Muscle of leg (tissue), 16 donors: ENCODE measurements at places on chromosomes 6 and 20. TPM values are rescaled to one million over a fixed set of nuclear protein-coding genes. Genes with fewer than 3 reads are reported as not detected.
A peak's percentile ranks its signal among the peaks of the same experiment; 100 is the strongest.

Gene VSX1
- not detected for total RNA-seq

Gene PROKR2
- not detected for total RNA-seq

Gene RIPPLY2
- not detected for total RNA-seq

Gene SLC22A1
- 1.2 TPM for total RNA-seq

Gene XKR7
- 0.04 TPM for total RNA-seq

Gene PLAGL1
- total RNA-seq: 105 TPM

Gene PI16
- 65.7 TPM for total RNA-seq

Gene TMEM14C
- total RNA-seq: 97.0 TPM

Gene C6orf141
- total RNA-seq: 1.7 TPM

Gene PSORS1C2
- total RNA-seq: not detected

Gene MROH8
- 4.5 TPM for total RNA-seq

Gene SYCP2L
- total RNA-seq: 2.6 TPM

Gene PPP1R14C
- total RNA-seq: 30.2 TPM

Gene DDX39B
- 354 TPM for total RNA-seq

Gene GSS
- 29.1 TPM for total RNA-seq

Gene BTNL2
- not detected for total RNA-seq

Gene PGBD1
- total RNA-seq: 6.3 TPM

Gene FOXO3
- total RNA-seq: 21.8 TPM

DNA sequence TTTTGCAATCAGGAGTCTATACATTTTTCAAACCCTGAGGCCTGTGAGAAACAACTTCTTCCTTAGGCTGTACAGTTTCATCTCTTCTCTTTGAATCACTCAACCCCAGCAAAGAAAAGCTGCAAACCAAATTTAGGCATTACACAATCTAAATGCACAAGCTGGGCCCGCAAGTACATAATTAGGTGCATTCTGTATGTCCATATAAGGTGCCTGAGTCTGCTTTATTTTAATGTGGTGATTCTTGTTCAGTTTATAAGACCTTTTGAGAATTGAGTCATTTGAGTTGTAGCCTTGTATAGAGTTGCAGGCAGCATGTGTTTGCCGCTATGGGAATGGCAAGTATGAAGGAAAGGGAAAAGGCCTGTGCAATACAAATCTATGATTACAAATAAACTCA lies 709.6 kb upstream of the MARCKS start:
- peak; percentile 22 for DNase-seq

GRCh38 chr20:3307078-3307477 lies 68.1 kb upstream of the SLC4A11 start:
- peak; percentile 38 for DNase-seq

- DNase-seq: no peak
These were observed 98.1 kb downstream of the RALGAPA2 start for GRCh38 chr20:20614391-20614790.

DNA sequence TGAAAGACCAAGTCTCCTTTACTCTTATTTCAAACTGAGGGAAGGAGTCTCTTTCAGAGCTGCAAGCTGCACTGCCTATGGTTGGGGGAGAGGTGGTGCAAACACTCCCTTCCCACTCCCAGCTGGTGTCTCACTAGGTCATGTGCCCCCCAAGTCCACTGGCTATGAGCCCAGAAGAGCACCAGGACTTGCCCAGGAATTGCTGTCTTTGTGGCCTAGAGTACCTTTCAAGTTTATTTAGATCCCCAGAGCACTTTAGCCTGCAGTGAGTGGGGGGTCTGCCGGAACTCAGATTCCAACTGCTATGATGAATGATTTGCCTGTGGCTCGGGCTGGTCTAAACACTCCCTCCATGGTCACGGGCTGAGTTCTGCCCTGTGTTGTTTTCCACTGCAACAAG lies 192.6 kb upstream of the CITED2 start:
- DNase-seq: no peak

GRCh38 chr20:63941282-63942081 lies 14.7 kb downstream of the UCKL1 start:
- DNase-seq: peak; percentile 33

GRCh38 chr6:90025523-90026061 lies 131.3 kb downstream of the GJA10 start:
- peak; percentile 55 for DNase-seq

GRCh38 chr20:60838297-60838696 lies 413.8 kb upstream of the CDH4 start:
- no peak for DNase-seq

- no peak for DNase-seq
These were observed 2.1 kb downstream of the LGSN start for GRCh38 chr6:63317641-63318040.

- no peak for DNase-seq
These were observed 6.7 kb downstream of the FOXA2 start for GRCh38 chr20:22577515-22578220.

- no peak for DNase-seq
These were observed 18.0 kb downstream of the MTHFD1L start for GRCh38 chr6:150883521-150883920.

- no peak for DNase-seq
These were observed 62.1 kb upstream of the CNKSR3 start for GRCh38 chr6:154572556-154572955.

- DNase-seq: no peak
These were observed 25.0 kb downstream of the KCNB1 start for GRCh38 chr20:49457444-49457843.

DNA sequence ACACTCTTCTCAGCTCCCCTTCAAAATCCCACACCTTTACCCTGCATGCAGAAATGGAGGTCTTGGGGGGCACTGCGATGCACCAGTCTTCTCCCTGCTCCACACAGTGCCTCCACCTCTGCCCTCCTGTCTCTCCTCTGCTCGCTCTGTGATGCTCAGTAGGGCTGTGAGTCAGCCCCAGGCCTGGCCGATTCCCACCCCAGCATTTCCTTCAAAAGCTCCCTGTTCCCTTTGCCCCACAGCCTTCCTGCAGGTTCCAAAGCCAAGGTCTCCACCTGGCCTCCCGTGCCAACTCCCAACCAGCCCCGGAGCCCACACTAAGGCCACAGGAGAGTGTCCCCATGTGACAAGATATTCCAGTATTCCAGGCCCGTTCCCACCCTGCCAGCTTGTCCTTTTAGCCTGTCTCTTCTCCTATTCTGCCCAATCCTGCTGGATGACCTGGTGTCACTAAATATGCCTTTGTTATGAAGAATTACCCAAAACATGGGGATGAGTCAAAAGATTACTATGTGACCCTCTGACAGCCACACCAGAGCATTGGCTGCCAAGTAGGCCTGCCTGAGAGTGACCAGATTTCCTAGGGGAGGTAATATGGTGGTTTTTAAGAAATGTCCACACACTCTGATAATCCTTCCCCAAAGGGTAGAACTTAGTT lies 118.9 kb upstream of the NXT1 start:
- no peak for DNase-seq

DNA sequence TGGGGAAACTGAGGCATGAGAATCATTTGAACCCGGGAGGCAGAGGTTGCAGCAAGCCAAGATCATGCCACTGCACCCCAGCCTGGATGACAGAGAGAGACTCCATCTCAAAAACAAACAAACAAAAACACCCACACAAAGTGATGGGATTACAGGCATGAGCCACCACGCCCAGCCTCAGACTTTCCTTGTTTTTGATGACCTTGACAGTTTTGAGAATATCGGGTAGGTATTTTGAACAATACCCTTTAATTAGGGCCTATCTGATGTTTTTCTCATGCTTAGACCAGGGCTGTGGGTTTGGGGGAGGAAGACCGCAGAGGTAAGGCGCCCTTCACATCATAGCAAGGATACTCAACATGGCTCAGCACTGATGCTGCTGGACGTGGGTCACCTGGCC lies 63.4 kb downstream of the ADNP start:
- no peak for DNase-seq

DNA sequence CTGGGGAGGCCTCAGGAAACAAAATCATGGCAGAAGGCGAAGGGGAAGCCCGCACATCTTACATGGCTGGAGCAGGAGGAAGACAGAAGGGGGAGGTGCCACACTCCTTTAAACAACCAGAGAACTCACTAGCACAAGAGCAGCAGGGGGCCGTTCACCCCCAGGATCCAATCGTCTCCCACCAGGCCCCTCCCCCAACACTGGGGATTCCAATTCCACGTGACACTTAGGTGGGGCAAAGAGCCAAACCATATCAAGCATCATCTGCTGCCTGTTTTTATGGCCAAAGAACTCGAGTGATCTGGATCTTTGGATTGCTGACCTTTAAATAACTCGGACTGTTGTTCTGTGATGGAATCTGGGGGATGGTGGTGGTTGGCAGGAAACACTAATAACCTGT lies 28.0 kb downstream of the PNLDC1 start:
- DNase-seq: peak; percentile 62

DNA sequence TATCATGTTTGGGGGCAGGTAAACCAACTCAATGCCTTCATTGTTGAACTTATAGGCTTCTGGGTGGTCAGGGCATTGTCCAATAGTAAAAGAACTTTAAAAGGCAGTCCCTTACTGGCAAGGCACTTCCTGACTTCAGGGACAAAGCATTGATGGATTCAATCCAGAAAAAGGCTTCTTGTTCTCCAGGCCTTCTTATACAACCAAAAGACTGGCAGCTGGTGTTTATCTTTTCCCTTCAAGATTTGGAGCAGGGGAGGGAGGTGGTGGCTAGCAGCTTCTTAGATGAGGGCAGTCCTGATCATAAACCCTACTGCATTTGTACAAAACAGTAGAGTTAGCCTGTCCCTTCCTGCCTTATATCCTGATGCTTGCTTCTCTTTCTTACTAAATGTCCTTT lies 57.5 kb downstream of the NCOA3 start:
- DNase-seq: peak; percentile 24

DNA sequence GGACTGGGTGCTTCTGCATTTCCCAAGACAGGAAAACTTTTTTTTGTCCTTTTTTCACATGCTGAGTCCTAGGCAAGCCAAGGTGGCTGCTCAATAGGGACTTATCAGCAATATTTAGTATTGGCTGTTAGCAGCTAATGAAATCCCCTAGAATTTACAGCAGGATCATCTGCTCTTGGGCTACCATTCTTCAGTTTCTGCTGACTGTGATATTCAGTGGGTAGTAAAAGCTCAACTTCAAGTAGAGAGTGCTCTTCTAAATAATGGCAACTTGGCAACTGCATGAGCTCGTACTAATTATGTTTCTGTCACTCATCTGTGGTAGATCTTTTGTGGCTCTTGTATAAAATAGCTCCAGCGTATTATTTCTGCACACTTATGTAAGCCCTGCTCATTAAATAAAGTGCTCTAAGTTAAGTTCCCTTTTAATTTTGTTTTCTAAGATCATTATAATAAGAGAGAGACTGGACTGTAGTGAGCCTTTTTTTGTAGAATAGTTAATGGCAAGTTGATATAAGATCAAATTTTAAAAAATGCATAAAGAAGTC lies 110.3 kb downstream of the SLC35F1 start:
- DNase-seq: no peak

GRCh38 chr6:37965964-37966676 lies 146.6 kb downstream of the ZFAND3 start:
- no peak for DNase-seq

GRCh38 chr6:127918506-127919427 lies 17.9 kb upstream of the THEMIS start:
- no peak for DNase-seq

GRCh38 chr6:15207923-15208322 lies 37.9 kb upstream of the JARID2 start:
- peak; percentile 10 for DNase-seq

DNA sequence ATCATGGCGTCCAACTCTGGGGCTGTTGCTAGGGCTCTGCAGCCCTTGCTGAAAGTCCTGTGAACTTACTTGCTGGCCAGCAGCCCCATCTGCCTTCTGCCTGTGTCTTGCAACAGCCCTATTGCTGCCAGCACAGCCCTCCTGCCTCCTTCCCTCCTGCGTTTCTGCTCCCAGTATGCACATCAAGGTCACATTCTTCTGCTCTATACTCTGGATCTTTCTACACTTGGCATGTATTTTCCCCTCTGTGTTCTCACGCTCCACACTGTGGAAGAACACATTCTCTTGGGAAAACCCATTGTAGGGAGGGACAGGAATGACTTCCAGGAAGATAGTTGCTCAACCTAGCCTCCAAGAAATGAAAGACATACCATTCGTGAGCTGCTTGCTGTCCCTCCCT lies 80.9 kb upstream of the PHACTR2 start:
- peak; percentile 64 for DNase-seq

DNA sequence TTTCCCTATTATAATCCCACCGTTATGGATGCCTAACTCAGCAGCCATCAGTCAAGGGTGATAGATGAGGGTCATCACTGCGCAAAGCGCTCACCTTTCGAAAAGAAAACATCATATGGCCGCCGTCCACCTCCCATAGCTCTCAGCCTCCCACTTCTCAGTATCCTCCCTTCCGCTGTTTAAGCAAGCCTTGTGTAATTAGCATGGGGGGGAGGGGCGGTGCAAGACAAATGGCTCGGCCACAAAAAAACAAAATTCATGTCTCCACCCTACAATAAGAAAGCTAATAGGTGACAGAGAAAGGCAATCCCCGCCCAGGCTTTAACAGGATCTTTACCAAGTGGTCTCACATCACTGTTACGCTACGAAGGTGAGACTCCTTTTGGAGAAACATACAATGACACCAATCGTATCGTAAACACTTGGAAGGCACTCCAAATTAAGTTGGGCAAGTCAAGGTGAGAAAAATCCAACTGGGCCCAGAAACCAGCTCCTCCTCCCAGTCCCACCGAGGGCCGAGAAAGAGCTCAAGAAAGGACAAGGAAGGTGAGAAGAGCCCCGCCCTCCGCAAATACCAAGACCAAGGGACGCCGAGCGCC lies 645 bp downstream of the DDX39B start:
- peak; percentile 71 for DNase-seq
